Bronchus fibroblast of lung (primary cell): ENCODE measurements at places on chromosomes 3 and 15. TPM values are rescaled to one million over a fixed set of nuclear protein-coding genes. Genes with fewer than 3 reads are reported as not detected.

The KNG1 gene
- total RNA-seq, result not detected in 2 replicates

The ARHGAP11A gene
- 23.3 and 32.6 TPM in 2 replicates for total RNA-seq

The STRIT1 gene
- total RNA-seq, result not detected in 2 replicates

The SYNM gene
- total RNA-seq, result 1.6 and 1.8 TPM in 2 replicates

The PPP2R3A gene
- total RNA-seq, result 9.8 and 10.1 TPM in 2 replicates

The RETNLB gene
- total RNA-seq, result not detected in 2 replicates

The TRAIP gene
- 10.3 and 12.8 TPM in 2 replicates for total RNA-seq

The TRIM71 gene
- not detected in 2 replicates for total RNA-seq

The TTC21A gene
- total RNA-seq, result 0.59 and 0.84 TPM in 2 replicates

The KCNMB2 gene
- total RNA-seq, result under 0.01 TPM in 1 of 2 replicates, not detected in the other

The AP3B2 gene
- total RNA-seq, result under 0.01 and 0.15 TPM in 2 replicates

The PP2D1 gene
- not detected in 2 replicates for total RNA-seq

The USP3 gene
- 27.1 and 29.6 TPM in 2 replicates for total RNA-seq

The SCN5A gene
- total RNA-seq, result 0.30 and 0.34 TPM in 2 replicates

The KCNH8 gene
- not detected in 2 replicates for total RNA-seq

The MESP1 gene
- total RNA-seq, result 0.45 and 0.84 TPM in 2 replicates

The CD86 gene
- not detected in 2 replicates for total RNA-seq

The MOBP gene
- not detected in 2 replicates for total RNA-seq

The RLBP1 gene
- total RNA-seq, result not detected in 2 replicates

The RBP2 gene
- not detected in 2 replicates for total RNA-seq

The EFCAB12 gene
- total RNA-seq, result 0.15 and 0.17 TPM in 2 replicates

The PLA2G4E gene
- total RNA-seq, result not detected in 2 replicates

The RPL29 gene
- total RNA-seq, result 2,426 and 2,542 TPM in 2 replicates

The CSPG4 gene
- total RNA-seq, result 72.4 and 79.4 TPM in 2 replicates

The CLASP2 gene
- total RNA-seq, result 21.7 and 27.7 TPM in 2 replicates

The KCNAB1 gene
- total RNA-seq, result not detected in 2 replicates

The GPR87 gene
- total RNA-seq, result 0.17 and 1.2 TPM in 2 replicates

The FYCO1 gene
- 7.1 and 8.6 TPM in 2 replicates for total RNA-seq

The SLC51A gene
- not detected in 2 replicates for total RNA-seq

The ANKUB1 gene
- not detected in 2 replicates for total RNA-seq

The RTP1 gene
- not detected in 2 replicates for total RNA-seq

The CCR8 gene
- not detected in 2 replicates for total RNA-seq

The CCR2 gene
- not detected in 2 replicates for total RNA-seq

The ANKRD34C gene
- total RNA-seq, result not detected in 2 replicates

The ROPN1 gene
- total RNA-seq, result not detected in 2 replicates

The SV2B gene
- total RNA-seq, result not detected in 2 replicates

The GRK7 gene
- not detected in 2 replicates for total RNA-seq

The NANOGP8 gene
- not detected in 2 replicates for total RNA-seq
